SK-N-SH treated with all-trans-retinoic acid at 6 μM for 48 hours (cell line): ENCODE measurements at places on chromosomes 16 and 17.

DNA sequence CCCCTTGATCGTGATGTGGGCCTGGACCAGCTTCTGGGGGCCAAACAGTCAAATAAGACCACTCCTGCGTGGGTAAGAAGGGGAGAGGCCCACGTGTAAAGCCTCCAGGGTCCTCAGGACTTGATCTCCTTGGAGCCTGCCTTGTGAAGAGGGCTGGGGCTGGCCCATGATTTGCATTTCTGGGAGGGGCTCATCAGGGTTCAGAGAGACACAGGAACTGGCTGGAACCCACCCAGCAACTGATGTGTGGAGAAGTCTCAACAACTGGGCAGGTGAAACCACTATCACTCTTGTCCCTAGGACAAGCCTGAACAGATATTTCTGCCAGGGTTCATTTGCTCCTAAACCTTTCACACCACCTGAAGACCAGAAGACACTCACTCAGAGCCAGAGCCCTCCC is 214.7 kb downstream of the ZNF423 start:
- ATAC-seq = no peak

- no peak for ATAC-seq
Measured at GRCh38 chr17:21105064-21105894, 21.5 kb upstream of the DHRS7B start.

GRCh38 chr17:29129731-29130130 is 50.5 kb downstream of the MYO18A start:
- ATAC-seq = no peak

DNA sequence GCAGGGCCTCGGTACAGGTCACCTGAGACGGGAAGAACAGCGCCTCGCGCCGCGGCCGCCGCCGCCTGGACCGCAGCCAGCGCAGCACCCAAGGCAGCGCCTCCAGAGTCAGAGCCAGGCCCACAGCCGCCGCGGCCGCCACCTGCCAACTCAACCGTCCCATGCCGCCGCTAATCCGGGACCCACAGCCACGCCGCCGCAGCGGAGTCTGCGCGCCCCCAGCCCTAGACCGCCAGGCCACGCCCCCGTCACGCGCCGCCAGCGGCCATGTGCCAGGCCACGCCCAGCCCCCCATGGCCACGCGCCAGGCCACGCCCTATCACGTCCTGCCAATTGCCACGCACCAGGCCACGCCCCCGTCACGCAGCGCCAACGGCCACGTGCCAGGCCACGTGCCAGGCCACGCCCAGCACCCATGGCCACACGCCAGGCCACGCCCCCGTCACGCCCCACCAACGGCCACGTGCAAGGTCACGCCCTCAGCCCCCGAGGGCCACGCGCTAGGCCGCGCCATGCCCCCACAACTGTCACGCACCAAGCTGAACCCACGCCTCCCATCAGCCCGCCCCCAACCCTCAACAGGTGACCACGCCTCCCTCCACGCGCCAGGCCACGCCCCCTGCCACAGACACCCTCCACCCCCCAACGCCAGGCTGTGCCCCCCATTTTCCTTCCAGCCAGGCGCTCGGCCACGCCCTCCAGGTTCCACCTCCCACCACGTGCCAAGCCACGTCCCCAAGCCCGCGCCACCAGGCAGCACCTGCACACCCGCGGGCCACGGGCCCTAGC is at the start of gene PLD6:
Gene PLD6, minus strand, starts transcription at position 210 of the 789 bp plus-strand sequence. Its CDS starts 47 bp downstream, at position 163.
- peak; percentile 53 for ATAC-seq

DNA sequence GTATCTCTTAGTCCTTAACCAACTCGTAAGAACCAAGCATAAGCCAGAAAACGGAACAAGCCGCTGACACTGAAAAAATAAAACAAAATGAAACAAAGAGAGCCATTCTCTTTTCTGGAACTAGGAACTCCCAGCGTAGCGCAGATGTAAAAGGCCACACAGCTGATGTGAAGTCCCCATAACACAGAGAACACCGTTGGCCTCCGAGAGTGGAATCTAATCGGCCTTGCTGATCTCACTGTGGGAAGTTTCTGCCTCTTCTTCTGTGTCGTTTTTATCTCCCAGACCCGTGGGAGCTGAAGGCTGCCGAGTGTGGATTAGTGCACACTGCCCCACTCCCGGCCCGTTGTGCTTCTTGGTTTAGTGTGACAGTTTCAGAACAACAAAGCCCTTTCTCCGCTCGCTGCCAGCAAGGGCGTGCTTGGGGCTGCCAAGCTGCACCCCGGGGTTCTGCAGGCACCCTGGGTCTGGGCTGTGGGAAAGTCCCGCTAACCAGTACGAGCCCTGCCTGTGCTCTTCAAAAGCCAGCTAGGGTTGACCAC is 21.7 kb downstream of the TTYH2 start:
- ATAC-seq = no peak

GRCh38 chr17:64155751-64156544 is 26.0 kb upstream of the ERN1 start:
- peak; percentile 44; the same call in 2 of the 3 replicates for ATAC-seq

- peak; percentile 79 for ATAC-seq
Measured at GRCh38 chr16:77660311-77660710, 62.0 kb upstream of the NUDT7 start.

GRCh38 chr16:66594739-66595138 is 9.8 kb upstream of the CMTM3 start:
- no peak for ATAC-seq

- no peak for ATAC-seq
Measured at GRCh38 chr17:48546137-48546923, 1.4 kb upstream of the HOXB2 start.

- ATAC-seq = no peak
Measured at GRCh38 chr16:54944002-54944401, 13.3 kb downstream of the IRX5 start.

- no peak for ATAC-seq
Measured at GRCh38 chr16:23059433-23059832, 89.8 kb downstream of the USP31 start.

GRCh38 chr16:84423416-84423837 is 55.1 kb downstream of the ATP2C2 start:
- ATAC-seq = peak; percentile 77

DNA sequence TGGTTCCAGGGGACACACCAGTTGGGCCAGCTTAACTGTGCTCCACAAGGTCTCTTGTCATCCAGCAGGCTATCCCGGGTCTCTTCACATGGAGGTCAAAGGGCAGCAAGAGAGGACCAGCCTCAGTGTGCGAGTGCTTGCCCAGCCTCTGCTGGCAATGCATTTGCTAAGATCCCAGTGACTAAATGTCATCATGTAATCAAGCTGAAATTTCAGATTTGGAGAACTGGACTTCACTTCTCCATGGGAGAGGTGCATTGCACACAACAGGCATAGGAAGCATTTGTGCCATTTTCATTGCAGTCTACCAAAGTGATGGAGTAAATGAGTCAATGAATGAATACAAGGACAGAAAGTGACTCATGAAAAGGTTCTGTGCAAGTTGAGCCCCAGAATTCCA is 51.2 kb upstream of the KDM8 start:
- ATAC-seq = no peak

- ATAC-seq = no peak
Measured at GRCh38 chr17:65527381-65527780, 34.1 kb downstream of the AXIN2 start.

- ATAC-seq = no peak
Measured at GRCh38 chr16:9658586-9658985, 523.6 kb downstream of the GRIN2A start.

DNA sequence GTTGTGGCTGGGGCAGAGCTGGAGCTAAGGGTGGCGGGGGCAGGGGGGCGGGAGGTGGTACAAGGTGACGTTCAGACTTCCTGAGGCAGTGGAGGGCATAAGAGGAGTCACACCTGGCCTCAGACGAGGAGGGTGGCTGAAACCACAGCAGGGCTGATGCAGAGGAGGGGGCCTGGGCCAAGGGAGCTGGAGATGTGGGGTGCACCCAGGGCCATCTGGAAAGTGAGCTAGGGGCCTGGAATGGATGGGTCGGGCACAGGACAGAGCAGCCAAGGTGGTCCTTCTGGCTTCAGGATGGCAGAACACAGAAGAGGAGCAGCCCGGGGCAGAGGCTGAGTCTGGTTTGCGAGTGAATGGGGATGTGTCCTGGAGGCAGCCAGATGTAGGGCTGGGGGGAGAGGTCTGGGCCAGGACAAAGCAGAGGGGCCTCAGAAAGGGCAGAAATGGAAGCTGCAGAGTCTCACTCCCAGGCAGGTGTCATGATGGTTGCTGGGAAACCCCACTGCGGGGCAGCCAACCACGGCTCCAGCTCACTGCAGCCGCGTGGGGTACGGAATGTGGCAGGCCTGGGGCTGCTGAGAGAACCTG is 57.6 kb downstream of the PRMT7 start:
- no peak for ATAC-seq

GRCh38 chr17:27236717-27237315 is 57.1 kb upstream of the WSB1 start:
- peak; percentile 86 for ATAC-seq

DNA sequence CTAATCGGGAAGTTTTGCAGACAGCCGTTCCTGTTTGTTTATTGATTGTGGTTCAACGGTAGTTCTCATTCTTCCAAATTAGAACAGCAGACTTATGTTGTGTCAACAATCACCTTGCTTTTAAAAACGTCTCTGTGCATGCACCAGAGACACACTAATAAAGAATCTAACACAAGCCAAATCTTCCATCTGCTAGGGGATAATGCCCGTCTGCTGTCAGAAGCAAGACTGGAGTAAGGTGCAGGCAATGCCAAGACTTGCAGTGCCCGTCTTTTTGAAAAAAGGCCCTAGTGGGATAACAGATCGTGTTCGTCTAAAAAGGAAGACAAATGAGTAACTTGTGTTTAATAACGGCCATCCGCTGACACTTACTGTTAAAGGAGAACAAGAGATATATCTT is 158.4 kb downstream of the KCNJ2 start:
- no peak for ATAC-seq

GRCh38 chr16:26050472-26050871 is 358.7 kb downstream of the HS3ST4 start:
- ATAC-seq = no peak

GRCh38 chr16:68217506-68217905 is 18.4 kb downstream of the ESRP2 start:
- no peak for ATAC-seq

DNA sequence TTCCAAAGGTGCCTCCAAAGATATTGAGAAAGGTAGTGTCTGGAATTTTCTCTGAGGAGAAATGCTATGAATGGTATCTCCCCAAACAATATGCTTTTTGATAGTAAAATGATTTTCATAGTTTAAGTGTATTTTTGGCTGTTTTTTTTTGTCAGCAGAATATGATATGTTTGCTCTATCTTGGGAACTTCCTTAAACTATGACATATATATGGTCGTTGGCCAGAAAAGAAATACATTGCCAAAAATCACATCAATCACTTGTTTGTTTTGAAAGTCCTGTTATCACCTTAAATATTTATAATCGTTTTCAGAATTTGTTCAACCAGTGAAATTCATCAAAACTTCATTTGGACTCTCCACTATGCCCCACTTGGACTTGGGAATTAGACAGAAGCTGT is 816.9 kb downstream of the CDH11 start:
- no peak for ATAC-seq

GRCh38 chr16:31108035-31108793 is at the start of gene BCKDK:
TSS of gene BCKDK (plus strand) at chr16:31108386. CDS start at chr16:31109224, 838 bp downstream.
- peak; percentile 98 for ATAC-seq

GRCh38 chr17:51371732-51372151 is 111.4 kb downstream of the UTP18 start:
- peak; percentile 92 for ATAC-seq

- no peak for ATAC-seq
Measured at GRCh38 chr16:20410121-20410723, 888 bp downstream of the ACSM5 start.

DNA sequence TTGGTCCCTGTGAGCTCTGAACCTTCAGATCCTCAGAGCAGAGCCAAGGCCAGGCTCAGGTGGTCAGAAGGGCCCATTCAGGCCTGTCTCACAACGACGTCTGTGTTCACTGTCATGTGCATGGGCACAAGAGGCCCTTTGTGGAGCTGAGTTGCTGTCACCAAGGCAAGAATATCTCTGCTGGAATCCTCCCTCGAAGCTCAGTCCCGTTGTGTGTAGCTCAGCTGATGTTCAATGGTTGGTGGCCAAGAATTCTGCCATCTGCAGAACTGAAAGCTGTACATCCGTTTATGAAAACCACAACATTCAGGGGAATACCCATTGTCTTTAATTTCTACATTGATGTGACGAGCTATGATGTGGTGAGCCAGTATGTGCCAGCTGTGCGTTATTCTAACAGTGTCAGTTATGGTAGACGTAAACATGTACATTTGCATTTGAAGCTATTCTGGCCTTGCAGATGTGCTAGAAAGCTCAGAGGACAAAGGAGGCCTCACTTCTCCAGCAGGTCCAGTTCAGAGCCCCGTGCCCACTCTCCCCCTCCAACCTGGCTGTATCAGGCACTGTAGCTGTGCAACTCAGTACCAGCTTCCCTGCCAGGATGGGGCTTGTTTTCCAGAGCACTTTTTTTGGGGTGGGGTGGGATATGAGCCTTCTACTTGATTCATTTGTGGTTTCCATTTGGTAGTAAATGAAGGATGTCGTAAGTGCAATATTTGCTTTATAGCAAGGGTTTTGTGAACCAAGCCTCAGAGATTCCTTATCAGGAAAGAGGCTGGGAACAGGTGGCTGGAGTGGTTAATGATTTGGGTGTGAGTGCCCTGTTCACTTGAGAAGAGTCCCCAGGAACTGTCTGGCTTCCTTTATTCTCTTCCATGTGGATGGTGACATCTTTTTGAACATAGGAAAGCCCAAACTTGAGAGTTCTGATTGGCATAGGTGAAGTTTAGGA is 56.1 kb downstream of the B9D1 start:
- no peak for ATAC-seq

DNA sequence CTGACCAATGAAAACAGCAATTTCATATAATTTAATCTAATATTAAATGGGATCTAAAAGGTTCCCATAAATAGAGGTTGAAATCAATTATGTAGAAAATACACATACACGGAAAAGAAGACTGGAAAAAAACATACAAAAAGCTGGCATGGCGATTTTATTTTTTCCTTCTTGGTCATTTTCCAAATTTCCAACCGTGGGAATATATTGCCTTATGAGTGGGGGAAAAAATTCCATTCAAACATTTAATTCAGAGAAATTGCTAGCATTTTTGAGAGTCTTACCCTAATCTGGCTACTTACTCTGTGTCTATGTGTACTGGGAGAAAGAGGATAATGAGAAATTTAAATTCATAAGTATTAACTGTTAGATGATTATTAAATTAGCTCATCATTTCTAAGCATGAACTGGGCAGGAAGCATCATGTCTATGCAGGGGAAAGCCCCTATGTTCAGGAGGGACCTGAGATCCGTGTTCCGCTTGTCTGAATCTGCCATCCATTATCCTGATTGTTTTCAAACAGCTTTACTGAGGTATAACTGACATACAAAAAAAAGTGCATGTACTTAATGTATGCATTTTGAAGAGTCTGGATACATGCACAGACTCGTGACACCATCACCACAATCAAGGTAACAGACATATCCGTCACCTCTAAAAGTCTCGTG is 145.2 kb downstream of the XYLT1 start:
- no peak for ATAC-seq

DNA sequence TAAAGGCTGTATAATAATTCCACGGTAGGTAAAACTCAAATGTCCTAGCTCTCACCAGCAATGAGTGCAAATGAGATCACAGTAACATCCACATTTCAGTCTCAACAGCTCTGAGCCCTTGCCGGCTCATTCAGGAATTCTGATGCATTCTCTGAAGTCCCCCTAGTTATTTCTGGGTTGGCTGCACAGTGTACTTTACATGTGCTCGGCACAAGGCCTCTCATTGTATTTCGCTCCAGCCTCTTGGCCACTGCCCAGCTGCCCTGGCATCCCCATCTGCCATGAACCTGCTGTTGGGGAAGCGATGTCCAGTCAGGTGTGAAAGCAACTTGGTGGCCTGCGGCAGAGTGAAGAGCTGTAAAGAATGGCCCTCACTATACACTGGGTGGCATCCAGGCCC is 14.3 kb downstream of the PRCD start:
- ATAC-seq = no peak
